ENCODE measurements at places on chromosomes 7 and 10. TPM values are rescaled to one million over a fixed set of nuclear protein-coding genes. Genes with fewer than 3 reads are reported as not detected.

GRCh38 chr7:70632400-70632799, 499.5 kb upstream of the GALNT17 start:
- no peak for DNase-seq

DNA sequence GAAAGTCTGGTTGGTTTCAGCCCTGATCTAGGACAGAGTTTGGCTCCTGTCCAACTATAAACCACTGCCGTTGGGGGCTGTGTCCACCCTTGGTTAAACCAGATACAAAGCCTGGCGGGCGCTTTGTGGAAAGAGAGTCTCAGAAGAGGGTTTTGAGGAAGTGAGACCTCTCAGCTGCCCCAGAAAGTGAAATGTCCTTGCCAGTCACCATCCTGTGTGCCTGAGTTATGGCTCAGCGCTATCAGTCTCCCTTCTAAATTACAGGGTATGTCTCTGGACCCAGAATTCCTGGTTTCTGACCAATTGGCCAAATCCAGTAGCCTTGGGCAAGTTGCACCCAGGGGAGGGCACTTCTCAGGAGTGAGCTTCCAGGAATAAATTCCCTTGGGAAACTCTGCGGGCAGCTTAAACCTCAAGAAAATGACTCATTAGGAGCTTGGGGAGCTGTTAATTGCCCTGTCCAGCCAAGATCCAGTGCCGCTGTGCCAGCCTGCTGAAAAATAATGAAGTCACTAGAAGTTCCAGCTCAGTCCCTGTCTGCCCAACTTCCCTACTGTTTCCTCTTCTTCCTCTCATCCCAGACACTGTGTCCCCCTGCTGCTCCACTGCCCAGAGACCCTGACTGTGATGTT, 66.7 kb upstream of the PDZD8 start:
- DNase-seq, result no peak

GRCh38 chr7:69177461-69177861, 420.8 kb upstream of the AUTS2 start:
- no peak for DNase-seq

DNA sequence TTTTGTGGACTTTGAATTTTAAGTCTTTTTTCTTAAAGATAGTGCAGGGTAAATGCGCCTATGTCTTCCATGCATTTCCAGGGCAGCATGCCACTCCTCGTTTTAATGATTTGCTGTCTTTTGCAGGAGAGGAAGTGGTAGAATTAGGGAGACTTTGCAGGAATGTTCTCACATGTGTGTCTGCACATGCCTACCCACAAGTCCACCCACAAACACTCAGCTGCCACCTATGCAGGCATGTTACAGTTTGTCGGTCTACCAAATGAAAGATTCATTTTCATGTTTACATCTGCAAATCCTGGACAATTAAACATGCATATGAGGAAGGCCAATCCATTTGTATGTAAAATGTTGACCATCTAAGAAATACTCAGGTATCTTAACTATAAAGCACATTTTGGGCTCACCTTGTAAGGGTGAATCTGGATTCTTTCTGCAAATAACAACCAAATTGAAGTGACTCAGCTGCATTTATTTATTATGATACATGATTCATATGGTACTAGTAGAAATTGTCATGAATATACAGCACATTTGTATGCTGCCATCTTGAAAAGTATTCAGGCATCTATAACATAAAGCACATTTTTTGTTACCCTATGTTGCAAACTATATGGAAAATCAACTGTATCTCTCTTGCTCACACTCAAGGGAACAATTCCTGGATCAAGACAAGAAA, 4.7 kb upstream of the TEX36 start:
- no peak for DNase-seq

DNA sequence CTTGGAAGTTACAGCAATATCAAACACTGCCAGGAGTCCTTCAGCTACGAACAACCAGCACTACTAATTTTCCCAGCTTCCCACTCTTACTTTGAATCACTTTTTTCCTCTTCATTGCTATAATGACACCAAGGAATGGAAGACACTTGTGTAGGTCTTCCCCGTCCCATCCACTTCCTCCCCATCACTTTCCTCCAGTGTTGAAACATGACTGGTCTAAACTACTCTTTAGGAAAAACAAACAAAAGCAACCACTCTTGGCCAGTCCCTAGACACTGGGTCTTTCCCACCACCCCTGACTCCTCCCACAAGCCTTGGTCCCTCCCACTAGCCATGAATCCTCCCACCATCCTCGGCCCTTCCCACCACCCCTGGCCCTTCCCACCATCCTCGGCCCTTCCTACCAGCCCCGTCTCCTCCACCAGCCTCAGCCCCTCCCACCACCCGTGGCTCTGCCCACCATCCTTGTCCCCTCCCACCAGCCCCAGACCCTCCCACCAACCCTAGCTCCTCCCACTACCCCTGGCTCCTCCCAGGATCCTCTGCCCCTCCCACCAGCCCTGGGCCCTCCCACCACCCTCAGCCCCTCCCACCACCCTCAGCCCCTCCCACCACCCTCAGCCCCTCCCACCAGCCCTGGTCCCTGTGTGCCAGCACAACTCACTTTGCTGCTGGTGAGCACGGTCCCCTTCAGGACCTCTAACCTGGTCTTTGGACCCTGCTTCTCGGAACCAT, 68.5 kb downstream of the CXCL12 start:
- no peak for DNase-seq

DNA sequence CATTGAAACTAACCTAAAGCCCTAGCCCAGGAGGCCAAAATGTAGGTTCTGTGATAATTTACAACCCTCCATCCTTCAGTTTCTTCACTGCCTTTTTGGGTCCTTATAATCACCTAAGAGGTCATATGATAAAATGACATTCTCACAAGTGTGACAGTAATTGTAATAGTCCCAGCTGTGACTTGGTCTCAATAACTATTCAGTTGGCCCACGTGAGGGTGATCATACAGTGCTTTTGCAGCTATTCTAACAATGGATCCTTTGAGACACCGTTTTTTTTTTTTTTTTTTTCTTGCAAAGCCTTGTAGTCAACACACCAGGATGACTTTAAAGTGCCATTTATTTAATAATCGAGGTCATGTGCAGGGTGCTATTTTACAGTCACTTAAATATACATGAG, 760.0 kb downstream of the PHTF2 start:
- DNase-seq, result no peak

GRCh38 chr10:70583669-70584037, 18.9 kb downstream of the PRF1 start:
- no peak for DNase-seq

DNA sequence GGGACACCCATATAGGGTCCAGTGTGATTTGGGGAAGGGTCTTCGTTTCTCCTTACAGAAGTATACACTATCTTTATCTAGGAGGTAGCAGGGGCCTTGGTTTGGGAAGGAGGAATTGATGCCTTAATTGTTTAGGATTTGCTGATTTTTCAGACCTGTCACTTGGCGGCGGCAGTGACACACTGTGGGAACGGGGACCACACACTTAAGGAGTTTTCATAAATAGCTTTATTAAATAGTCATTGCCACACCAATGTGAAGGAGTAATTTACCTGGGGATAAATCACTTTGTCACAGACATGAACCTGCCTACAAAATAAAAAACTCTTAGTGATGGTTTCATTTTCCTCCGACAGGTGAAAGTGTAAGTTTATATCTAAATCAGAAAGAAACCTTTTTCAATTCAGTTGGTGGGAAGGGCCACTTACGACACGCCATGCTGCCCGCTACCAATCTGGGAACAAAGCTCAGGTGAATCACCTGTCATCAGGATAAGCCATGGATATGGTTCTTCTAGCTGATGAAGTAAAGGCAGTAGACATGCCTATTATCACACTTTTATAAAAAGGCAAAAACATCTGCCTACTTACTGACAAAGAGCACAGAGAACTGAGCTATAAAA, 12.3 kb upstream of the ENO4 start:
- DNase-seq, result no peak

DNA sequence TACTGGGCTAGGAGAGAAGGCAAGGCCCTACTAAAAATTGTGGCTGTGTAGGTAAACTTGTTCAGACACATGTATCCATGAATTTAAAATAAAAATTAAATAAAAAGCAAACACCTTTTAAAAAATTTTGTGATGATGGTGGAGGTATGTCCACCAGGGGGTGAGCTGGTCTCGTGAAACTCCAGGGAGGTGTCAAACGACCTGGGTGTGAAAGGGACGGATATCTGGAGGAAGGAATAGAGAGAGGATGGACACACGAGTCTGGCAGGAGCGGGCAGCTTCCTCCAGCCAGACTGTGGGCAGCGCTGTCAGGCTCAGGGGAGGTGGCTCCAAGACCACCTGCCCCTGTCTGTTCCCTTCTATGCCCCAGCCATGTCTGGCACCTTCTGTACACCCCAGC, 34.8 kb upstream of the DMBT1 start:
- peak; percentile 65 for DNase-seq

DNA sequence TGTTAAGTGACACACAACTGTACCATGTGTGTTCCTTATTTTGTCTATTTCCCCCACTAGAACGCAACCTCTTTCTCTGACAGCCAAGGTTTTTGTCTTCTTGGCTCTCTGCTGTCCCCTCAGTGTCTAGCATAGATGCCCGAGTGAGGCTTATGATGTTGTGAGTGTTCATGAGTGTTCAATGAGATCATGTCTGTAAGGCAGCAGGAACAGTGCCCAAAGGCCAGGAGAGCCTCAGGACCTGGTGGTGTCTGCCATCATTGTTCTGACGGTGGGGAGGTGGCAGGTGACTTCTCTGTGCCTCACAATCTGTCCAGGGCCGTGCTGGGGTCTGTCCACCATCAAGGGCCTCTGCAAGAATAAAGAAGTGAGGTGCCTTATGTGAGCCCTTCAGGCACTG, 66.5 kb downstream of the JCAD start:
- no peak for DNase-seq

The UTF1 gene
- not detected for total RNA-seq

The AVL9 gene
- 26.6 TPM for total RNA-seq

DNA sequence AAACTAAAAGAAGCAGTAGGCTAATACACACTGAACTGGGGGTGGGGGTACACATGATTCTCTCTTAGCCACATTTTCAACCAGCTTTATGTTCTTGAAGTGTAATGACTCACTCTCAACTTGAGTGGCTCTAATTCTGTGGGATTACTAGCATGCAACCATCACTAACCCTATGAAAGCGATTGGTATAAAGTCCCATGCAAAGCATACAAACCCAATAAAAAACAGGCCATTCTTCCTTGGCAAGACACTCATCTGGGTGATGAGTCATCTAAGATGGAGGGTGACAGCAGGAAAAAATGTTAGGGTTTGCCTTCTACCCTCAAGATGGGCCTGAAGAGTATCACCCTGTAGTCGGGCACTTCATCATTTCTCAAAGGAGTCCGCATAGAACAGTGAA, 14.9 kb upstream of the PON3 start:
- DNase-seq, result no peak

The PIP gene
- 126 TPM for total RNA-seq

DNA sequence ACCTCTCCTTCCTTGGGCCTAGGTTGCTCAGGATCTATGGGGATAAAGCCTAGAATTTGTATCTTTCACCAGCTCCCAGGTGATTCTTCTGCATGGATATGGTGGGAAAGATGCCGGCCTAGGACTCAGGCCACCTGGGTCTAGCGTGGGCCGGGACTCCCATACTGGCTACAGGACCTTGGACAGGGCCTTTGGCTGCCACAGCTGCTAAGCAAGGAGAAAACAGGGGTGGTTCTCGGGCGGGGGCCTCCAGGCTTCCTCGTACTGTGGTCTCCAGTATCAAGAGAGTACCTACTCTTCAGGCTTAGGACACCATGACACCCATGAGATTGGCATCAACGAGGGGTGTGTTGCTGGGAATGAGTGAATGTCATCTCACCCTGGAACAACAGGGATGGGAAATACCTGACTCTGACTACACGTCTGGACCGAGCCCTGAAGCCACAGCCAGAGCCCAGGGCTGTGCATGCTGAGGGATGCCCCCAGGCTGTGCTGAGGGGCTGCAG, 120.3 kb upstream of the ADAM12 start:
- DNase-seq, result no peak

- DNase-seq, result no peak
Observed at GRCh38 chr7:45157286-45157652, 322 bp upstream of the RAMP3 start.

GRCh38 chr10:8174762-8175161, 120.3 kb downstream of the GATA3 start:
- DNase-seq, result no peak

The LLCFC1 gene
- not detected for total RNA-seq

The IGFBP3 gene
- total RNA-seq, result 519 TPM

The CLCN1 gene
- 0.64 TPM for total RNA-seq

The RBP3 gene
- not detected for total RNA-seq

The LDB3 gene
- 3.2 TPM for total RNA-seq

DNA sequence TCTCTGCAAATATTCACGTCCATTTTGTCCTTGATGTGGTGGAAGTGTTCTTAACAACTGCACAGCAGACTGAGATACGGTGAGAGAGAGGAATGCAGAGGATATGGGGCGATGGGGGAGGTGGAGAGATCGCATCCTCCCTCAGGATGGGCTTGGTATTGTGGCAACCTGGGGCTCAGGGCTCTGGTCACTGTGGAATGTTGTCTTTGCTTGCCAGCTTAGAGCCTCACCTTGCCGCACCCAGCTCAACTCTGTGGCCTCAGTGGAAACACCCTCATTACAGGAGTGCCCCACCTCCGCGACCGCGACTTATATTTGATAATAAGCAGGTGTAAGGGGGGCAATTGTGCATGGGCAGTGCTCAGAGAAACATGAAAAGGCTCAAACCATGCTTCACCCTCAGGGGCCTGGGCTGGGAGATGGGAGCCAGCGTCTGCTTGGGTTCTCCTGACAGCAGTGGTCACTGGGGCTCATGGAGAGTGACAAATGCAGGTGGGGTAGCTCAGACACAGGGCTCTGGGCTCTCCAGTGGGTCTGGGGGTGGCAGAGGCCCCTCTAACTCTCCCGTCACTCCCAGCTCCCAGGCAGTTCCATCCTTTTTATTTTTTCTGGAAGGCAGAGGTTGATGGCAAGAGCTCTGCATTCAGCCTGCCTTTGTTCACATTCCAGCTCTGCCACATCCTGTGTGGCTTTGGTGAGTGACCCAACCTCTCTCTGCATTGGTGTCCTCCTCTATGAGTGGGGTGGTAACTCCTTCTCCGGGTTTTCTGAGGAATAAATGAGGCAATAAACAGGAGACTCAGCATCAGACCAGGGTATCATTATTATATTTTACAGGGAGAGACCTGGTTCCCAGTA, 43.1 kb upstream of the EMX2 start:
- DNase-seq, result peak; percentile 73

- no peak for DNase-seq
Observed at GRCh38 chr10:122102869-122103525, 114.0 kb downstream of the TACC2 start.

The PRSS37 gene
- total RNA-seq, result not detected

The NEBL gene
- total RNA-seq, result 76.5 TPM

GRCh38 chr10:114911052-114911711, 26.8 kb upstream of the TRUB1 start:
- DNase-seq, result no peak

The CRHR2 gene
- total RNA-seq, result not detected

The ITGB1 gene
- total RNA-seq, result 167 TPM

The KCTD7 gene
- total RNA-seq, result 7.2 TPM
